Astrocyte of the hippocampus (primary cell): ENCODE measurements at places on chromosomes 6 and 20.

GRCh38 chr6:130693944-130694343 lies 133.3 kb upstream of the SMLR1 start:
- no peak for DNase-seq

GRCh38 chr6:141532211-141532610 lies 600.5 kb upstream of the GJE1 start:
- no peak for DNase-seq

GRCh38 chr20:42914302-42914701 lies 275.4 kb downstream of the PTPRT start:
- no peak for DNase-seq

- DNase-seq = no peak
These were observed 93.1 kb upstream of the FAM8A1 start for GRCh38 chr6:17506962-17507361.

DNA sequence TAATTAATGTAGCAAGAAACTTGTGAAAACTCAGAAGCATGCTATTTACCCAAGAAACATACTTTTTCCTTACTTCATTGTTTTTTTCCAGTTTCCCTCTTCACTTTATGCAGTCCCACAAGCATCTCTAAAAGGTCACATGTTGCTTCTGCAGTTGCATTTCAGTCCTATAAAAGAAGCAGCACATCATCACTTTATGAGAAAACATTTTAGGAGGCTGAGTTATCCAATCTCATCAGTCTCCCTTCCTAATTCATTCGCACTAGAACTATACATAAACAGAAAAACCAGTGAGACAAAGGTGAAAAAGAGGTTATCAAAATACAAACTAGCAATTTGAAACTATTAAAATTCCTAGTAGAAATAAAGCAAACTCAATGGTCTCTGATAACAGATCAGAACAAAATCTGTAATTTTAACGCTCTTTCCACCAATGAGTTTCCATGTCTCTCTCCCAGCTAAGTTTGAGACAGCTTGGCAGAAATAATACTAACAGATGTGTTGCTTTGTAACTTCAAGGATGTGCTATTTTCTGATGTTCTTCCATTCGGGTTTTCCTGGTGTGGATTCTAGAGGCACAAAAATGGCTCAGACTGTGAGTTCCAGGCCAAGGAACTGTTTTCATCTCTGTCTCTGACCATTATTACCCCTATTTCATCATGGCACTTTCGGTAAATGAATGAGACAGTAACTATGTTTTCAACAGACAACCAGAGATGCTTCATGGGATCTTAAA lies 48.4 kb downstream of the ZHX3 start:
- no peak for DNase-seq

DNA sequence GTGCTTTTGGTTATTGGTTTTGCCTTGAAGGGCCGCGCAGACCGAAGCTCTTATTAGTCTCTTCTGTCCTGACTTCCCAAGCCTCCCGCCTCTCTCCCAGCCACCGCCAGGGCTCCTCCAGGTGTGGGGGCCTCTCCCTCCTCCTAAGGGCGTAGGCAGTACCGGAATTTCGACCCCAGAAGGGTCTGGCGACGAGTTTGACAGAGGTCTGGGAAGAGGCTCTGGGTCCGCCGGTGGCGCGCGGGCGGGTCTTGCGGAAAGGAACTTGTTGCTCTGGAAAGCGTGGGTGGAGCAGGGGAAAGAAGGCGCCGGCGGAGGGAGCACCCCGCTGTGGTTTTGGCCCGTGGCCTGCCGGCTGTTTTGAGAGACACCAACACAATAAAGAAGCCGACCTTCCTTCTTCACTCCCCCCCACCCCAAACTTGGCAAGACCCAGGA lies 1.8 kb downstream of the PCSK2 start:
- no peak for DNase-seq

DNA sequence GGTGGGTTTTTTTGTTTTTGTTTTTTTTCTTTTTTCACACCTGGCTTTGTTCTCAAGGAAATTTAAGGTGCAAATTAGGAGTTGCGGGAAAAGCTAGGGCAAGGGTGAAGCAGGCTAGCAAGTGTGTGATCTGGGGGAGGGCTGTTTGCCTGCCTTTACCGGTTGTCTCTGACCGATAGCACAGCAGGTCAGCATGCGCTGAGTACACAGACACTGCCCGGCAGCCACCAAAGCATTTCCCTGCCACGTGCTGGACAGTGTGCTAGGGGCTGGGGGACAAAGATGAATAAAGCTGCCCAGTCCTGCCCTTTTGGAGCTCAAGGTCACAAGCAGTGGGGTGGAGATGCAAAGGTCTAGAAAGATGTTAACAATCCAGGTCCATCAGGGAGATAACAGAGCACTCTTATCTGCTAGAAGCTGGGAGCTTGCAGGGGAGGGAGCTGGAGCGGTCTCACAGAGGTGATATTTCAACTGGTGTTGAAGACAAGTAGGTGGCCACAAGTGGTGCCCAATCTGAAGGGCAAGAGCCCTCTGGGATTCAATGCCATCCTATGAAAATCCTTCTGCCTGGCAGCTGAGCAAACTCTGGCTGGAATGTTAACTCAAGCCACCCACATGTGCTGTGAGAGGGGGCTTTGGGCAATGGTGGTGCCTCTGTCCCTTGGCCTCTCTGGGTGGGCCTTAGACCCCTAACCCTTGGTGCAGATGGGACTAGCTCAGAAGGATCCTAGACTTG lies 24.5 kb downstream of the TTBK1 start:
- no peak for DNase-seq

- no peak for DNase-seq
These were observed 101.3 kb upstream of the MLN start for GRCh38 chr6:33905071-33905609.

DNA sequence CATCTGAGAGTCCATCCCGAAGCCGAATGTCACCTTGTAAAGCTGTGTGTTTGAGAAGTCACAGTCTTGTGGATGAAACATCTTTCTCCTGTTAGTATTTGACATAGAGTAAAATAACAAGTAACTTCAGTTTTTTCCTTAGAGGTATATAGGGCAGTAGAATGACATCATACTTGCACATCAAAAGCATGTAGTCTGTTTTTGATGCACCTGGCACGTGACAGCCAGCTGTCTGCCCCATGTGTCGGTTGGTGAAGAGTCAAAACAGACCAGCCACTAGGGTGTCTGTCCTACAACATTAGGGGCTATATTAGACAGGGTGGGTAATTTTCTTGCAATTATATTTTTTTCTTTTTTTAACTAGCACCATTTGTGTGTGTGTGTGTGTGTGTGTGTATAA lies 70.2 kb downstream of the SNX9 start:
- DNase-seq = no peak

- DNase-seq = no peak
These were observed 20.9 kb downstream of the LMBRD1 start for GRCh38 chr6:69775941-69776340.

- peak; percentile 46 for DNase-seq
These were observed 22.3 kb upstream of the EYA4 start for GRCh38 chr6:133218852-133219251.

- no peak for DNase-seq
These were observed 83.5 kb upstream of the SYNCRIP start for GRCh38 chr6:85726206-85726605.

- DNase-seq = no peak
These were observed 5.2 kb upstream of the XKR7 start for GRCh38 chr20:31962761-31963160.
